CD8-positive, alpha-beta memory T cell (primary cell): ENCODE measurements at places on chromosomes 6 and 20. TPM values are rescaled to one million over a fixed set of nuclear protein-coding genes. Genes with fewer than 3 reads are reported as not detected.

- no peak for DNase-seq
Measured at GRCh38 chr20:35144694-35145093, 2.4 kb downstream of the EDEM2 start.

Gene SEMG1
- total RNA-seq, result not detected

DNA sequence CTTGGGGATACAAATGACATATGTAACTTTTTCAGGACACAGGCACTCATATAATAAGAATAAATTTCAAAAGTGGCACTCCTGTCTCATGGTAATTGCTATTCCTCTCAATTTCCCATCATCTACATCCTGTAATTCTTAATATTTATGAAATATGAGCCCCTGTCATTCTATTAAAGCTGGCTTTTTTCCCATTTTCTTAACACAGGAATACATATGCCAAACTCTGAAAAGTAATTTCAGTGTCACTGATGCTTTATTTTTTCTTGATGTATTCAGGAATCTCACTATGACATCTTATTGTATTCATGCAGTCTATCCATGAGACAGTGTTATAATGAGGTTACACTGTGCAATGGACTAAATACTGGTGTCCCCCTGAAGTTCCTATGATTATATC, 24.3 kb upstream of the FKBP1C start:
- no peak for DNase-seq

- no peak for DNase-seq
Measured at GRCh38 chr6:159969921-159970320, 1.0 kb downstream of the IGF2R start.

Gene ROMO1
- total RNA-seq, result 108 TPM

DNA sequence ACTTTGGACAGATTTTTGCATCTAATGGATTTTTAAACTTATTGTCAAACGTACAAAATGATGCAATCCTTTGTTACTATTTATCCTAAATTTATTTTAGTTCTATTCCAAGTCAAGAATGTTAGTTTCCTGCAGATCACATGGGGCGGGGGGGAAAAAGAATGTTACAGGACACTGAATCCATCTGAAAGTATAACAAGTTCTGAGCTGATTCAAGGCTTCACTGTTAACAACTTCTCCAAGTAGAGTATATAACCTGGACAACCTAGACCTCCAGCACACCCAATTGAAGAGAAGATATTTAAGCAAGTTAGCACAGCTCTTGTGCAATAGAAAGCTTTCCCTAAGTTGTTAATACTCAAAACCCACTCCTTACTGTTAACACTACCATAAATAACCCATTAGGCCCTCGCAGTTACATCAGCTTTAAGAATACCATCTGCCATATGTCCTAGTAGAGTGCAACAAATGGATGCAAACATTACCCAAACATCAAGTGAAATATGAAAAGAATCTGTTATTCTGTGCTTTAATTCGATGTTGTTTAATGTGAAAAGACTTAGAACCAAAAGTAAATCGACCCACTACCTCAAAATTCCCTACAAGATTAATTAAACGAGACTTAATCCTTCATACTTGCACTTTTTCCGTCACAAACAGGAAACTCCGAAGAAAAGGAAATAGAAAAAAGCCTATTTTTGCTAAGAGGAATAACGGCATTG, 1.3 kb downstream of the SEC63 start:
- DNase-seq, result no peak

- DNase-seq, result no peak
Measured at GRCh38 chr20:40986774-40987173, 41.8 kb upstream of the TOP1 start.

DNA sequence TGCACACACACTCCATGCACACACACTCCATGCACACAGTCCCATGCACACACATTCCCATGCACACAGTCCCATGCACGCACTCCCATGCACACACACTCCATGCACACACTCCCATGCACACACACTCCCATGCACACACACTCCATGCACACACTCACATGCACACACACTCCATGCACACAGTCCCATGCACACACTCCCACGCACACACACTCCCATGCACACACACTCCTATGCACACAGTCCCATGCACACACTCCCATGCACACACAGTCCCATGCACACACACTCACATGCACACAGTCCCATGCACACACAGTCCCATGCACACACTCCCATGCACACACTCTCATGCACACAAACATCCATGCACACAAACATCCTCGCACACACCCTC, 168.4 kb downstream of the TTLL2 start:
- DNase-seq, result no peak

DNA sequence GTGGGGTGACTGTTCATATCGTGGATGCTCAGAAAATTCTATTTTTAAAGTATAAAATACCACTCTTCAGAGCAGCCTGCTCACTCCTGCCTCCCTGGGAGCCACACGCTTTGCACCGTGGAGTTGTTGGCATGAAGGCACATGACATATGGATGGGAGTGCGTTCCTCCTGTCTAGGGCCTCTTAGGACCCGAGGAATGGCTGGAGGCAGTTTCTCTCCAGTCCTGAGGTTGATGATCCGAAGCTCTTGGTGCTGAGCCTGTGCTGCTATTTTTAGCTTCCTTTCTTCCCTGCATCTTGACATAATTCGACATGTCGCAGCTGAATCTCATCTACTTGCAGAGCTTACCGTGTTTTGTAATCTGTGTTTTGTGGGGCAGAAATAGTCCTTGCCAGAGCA, 73.9 kb downstream of the PHACTR3 start:
- DNase-seq, result no peak
